ENCODE measurements at places on chromosomes 3 and 15.

DNA sequence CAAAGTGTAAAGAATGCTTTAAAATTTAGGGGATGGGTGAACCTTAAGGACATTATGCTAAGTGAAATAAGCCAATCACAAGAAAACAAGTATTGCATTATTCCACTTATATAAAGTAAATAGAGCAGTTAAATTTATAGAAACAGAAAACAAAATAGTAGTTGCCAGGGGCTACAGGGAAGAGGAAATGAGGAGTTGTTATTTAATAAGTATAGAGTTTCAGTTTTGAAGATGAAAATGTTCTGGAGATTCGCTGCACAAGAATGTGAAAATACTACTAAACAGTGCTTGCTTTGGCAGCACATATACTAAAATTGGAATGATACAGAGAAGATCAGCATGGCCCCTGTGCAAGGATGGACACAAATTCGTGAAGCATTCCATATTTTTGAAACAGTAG, 32.0 kb downstream of the DNAH12 start:
- no peak for DNase-seq

GRCh38 chr15:61951949-61952348, 108.3 kb downstream of the VPS13C start:
- DNase-seq, result no peak

GRCh38 chr3:76134166-76134565, 348.8 kb upstream of the ZNF717 start:
- no peak for DNase-seq

DNA sequence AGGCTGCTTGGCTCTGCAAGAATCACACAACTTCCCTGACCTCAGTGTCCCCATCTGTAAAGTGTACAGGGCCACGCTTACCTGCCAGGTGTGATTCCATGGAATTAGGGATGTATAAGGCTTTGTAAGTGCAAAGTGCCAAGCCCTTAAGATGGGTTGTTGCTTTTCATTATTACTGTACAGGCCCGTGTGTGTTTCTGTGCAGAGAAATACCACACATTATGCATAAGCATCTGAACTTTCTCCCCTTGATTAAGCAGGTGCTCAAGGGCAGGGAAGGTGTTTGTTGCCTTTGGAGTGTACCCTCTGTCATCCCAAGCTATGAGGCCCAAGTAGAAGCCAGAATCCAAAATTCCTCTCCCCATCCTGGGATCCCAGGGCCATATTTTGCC, 13.6 kb upstream of the HRH1 start:
- DNase-seq, result no peak

DNA sequence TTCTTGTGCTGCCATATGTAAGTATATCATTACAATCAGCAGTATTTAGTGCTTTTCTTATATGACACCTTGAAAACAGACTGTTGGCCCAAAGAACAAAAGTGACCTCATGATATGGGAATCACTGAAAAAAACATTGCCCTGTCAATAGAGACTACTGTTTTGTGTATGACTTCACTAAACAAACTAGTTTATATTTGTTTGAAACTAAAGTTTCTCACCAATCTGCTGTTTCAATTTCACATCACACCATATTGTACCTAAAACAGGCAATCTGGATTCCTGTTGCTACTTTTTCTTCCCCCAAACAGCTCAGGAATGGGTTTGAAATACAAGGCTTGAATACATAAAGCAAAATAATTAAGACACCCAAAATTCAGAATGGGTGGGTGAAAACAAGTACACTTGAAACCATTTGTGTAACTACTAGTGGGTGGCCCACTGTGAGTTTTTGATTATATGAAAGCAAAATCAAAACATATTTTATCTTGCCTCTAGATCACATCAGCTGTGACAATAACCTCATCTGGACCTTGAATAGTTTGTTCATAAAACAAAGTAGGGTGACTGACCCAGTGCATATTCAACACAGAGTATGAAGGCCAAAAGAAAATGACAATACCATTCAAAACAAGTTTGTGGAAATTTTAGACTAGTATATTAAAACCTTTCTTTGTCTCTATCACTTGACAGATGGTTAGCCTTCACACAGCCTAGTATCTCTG, 5.9 kb downstream of the ZBTB20 start:
- DNase-seq, result no peak

DNA sequence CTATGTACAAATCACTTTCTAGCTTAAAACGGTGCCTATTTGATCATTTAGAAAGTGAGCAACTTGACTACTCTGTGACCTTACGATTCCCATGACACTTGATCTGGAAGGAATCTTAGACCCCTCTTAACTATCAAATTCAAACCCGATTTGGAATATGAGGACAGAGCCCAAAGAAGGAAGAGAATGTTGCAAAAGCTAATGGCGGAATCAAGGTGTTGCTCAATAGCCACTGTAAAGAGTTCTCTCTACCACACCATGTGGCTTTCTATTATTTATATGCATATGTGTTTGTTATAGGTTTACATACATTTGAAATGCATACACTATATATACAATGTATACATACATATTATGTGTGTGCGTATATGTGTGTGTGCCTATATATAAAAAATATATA, 39.9 kb downstream of the PYDC2 start:
- DNase-seq, result no peak

- no peak for DNase-seq
These were observed 176.2 kb upstream of the TOPAZ1 start for GRCh38 chr3:44065311-44066094.

DNA sequence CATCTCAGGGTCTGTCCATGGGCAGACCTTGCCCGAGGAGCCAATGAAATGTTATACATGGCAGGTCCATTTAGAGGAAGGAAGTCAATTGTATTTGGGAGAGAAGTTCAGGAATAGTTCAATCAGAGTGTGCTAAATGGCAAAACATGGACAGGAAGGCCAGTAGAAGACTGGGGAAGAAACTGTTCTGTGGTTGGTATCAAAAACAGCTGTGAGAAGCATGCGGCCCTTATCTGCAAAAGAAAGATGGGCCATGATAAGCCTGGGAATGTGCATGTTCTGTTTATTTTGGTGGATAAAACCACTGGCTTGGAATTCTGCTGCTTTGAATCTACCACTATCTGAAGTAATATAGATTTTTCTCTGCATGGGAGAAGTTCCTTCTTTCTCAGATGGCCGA, 100.4 kb downstream of the MCTP2 start:
- no peak for DNase-seq

DNA sequence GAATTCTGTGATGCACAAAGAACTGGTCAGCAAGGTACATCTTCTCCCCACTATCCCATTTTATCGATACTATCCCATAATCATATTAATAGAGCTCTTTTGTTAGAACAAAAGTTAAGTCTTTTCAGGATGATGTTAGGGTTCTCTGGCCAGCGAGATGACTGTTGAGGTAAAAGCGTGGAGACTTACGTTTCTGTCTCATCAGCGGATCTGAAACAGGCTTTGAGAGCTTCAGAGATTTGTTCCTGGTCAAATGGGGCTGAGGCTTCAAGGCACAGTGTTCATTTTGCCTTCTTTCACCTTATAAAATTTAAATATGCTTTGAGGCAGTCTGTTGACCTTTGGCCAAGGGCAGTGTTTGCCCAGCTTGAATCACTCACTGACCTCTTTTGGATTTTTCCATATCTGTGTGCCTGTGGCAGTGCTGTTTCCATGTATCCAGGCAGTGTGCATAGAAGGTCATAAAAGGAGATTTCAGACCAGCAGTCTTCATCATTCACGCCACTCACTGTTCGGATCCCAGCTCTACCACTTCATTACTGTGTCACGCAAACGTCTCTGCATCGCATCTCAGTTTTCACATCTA, 3.1 kb downstream of the ADAMTSL3 start:
- no peak for DNase-seq

GRCh38 chr3:151896246-151897012, 23.0 kb downstream of the SUCNR1 start:
- DNase-seq, result no peak

GRCh38 chr3:99699841-99700240, 61.4 kb downstream of the COL8A1 start:
- DNase-seq, result no peak

DNA sequence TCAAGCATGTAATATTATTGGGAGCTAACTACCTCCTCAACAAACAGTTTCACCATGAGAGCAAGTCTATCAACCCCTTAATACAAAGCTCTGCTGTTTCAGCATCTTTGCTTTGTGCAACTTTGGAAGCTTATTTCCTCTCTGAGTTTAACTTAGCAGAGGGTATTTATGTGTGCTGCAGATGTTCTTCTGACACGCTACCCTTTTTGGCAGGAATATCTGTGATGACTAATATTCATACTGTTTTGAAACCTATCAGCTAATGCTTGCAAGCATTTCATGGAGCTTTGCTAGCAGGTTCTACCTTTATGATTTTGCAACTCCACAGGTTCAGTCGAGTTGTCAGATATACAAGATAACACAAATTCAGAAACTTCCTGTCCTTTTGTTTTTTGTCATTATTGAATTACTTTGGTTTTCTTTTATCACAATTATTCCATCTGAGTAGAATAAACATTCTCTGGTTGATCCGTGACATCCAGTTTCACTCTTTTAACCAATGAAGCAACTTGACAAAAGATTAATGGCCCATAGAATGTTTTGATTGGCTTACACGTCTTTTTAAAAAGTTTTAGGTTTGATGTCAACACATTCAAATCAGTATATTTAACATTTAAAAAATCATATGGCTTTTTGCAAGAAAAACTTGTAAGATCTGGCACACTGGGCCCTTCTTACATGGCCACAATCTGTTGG, 1.7 kb upstream of the SLC9A9 start:
- no peak for DNase-seq

DNA sequence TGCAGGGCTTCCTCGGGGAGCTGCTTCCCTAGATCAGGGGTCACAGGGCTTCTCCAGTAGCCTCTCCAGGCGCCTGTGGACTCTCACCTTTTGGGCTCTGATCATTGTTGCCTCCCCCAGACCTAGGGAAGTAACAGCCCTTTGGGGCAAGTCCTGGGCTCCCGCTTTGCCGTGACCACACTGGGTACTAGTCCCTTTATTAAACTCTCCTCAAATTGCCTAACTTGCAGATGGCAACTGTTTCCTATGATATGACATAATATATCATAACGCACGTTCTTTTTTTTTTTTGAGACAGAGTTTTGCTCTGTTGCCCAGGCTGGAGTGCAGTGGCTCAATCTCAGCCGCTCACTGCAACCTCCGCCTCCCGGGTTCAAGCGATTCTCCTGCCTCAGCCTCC, 17.9 kb upstream of the NRROS start:
- no peak for DNase-seq

DNA sequence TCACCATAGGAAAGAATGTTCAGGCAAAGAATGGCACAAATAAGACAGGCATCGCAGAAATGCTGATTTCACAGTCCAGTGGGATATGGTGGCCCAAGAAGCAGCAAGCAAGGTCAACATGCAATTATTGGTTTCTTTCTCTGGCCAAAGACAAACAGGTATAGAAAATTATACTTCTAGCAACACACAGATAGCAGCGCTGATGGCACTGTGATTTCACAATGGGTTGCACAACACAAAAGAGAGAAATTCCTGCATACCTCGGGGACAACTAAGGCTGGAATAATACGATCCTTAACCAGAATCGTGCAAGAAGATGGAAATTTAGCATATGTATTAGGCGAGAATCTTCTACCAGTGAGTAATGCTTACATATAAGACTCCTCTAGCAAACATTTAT, 76.3 kb upstream of the NR2F2 start:
- DNase-seq, result no peak

- DNase-seq, result no peak
These were observed 1.9 kb downstream of the TCF12 start for GRCh38 chr15:56920367-56920627.

GRCh38 chr3:127252446-127252845, 35.4 kb downstream of the PRR20G start:
- no peak for DNase-seq

DNA sequence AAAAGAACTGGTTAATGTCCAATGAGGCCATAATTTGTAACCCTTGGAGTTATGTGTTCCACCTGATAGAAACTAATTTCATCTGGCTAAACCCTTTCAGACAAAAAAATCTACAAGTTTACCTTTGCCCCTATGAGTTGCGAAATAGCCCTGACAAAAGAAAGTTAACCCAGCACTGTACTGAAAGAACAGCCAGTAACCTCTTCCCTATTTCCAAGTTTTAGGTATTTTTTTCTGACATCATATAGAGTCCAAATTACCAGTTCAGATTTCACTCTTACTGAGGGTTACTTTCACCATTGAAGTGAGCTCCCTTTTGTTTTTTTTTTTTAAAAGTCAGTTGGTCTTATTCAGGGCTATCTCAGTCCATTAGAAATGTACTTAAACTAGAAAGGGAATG, 42.8 kb upstream of the PTPRG start:
- no peak for DNase-seq

DNA sequence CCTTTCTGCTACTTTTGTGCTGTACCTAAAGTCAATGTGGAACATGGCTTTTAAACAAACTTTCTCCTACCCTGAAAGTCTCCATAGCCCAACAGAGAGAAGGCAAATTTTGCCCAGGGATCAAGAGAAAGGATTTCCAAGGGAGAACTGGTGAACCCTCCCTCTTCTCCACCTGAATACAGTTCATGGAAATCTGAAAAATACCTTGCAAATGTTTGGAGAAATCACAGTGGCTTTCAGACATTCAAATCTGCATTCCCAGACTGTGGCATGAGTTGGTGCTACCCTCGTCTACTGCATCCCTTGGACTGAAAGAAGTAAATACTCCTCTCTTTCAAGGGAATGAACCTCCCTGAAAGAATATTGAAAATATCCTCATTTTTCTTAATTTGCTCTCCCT, 38.7 kb downstream of the ZIC4 start:
- no peak for DNase-seq

- DNase-seq, result no peak
These were observed 31.7 kb upstream of the MNS1 start for GRCh38 chr15:56496635-56497034.

- no peak for DNase-seq
These were observed 103.9 kb downstream of the HCN4 start for GRCh38 chr15:73264881-73265280.

DNA sequence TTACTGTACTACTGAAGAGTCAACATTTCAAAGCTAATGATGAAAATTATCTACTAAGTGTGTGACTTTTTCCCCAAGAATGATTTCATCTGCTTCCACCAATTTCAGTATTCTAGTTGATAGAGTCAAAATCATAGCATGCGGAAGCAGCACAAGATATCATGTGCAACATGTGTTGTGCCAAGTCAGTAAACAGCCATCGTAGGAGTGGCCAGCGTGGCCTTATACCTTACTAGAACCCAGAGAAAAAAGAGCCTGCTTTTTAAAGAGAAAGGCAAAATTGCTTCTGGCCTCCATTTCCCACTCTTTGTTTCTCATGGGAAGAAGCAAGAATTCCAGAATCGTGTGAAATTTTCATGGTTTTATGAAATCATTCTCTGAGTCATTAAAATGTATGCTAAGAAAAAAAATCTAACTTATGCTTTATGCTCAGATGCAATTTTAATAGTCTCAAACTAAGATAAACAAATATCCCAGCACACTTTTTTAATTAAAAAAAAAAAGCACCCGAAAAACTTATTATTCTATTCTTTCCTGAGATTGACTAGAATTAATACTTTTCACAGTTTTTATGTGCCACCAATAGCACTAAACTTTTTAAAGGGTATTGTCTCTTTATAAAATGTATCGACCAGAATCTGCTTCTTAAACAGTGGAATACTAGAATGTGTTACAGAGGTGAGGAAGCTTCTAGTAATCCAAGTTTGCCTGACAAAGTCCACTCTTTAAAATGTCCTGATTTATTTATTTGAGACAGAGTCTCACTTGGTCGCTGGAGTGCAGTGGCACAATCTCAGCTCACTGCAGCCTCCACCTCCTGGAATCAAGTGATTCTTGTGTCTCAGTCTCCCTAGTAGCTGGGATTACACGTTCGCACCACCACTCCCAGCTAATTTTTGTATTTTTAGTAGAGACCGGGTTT, 87.3 kb downstream of the MBNL1 start:
- no peak for DNase-seq

Data from stimulated activated CD4-positive, alpha-beta T cell treated with anti-CD3 and anti-CD28 coated beads, Interleukin-4, amount 100 ng/mL, for 24 hours (primary cell).